Mesothelial cell of epicardium (in vitro differentiated cells): ENCODE measurements at places on chromosomes 3 and 15.

- DNase-seq: no peak
Observed at GRCh38 chr15:59171067-59171397, 35.6 kb upstream of the LDHAL6B start.

- no peak for DNase-seq
Observed at GRCh38 chr3:103075282-103075681, 640.5 kb downstream of the ZPLD1 start.

DNA sequence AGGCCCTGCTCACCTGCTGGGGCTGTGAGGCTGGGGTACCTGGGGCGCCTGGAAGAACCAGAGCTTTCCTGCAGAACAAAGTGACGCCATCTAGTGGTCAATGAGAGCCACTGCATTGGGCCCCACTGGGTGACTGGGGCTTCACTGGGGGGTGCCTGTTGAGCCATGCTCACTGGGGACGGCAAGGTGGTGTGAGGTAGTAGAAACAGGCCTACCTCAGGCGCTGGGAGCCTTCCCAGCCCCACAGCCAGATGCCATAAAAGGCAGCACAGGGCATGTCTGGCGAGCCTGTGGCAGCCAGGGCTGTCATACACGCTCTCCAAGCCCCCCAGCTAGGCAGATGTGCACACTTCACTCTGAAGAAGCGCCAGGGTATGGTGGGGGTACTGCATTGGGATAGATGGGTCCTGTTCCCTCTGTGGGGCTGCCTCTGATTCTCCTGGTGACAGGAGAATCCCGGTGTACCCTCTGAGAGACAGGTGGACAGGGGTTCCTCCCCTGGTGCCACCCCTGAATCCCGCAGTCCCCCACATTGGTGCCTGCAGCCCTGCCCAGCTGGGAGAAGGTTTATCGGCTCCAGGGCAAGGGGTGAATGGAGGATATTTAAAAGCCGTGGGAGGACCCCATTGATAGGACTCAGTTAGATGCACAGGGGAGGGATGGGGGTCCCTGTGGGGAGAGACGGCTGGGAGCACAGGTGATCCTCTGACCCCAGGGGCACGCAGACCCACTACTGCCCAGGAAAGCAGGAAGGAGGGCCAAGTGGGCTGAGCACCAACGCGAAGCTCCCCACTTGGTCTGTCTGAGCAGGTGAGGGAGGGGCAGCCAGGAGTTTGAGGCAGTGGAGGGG is 178.8 kb downstream of the NSMCE3 start:
- DNase-seq: no peak

- no peak for DNase-seq
Observed at GRCh38 chr3:69607466-69608305, 131.6 kb upstream of the MITF start.

DNA sequence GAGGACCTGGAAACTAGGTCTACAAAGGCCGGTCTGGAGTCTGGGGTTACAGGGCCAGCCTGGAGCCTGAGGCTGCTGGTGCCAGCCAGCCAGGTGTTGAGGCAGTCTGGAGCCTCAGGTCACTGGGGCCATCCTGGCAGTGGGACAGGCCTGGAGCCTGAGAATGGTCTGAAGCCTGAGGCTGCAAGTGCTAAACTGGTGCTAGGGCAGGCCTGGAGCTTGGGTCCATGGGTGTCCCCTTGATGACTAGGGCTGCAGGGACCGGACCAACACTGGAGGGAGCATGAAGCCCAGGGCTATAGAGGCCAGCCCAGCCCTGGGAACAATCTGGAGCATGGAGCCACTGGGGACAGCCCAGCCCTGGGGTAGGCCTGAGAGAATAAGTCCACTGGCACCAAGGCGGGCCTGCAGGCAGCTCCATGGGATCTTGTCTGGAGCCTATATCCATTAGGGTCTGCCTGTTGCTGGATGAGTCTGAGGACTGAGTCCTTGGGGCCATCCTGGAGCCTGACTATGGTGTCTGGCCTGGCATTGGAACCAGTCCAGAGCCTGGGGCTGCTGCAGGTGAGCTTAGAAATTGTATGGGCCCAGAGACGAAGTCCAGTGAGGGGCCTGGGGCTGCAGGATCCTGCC is 101.9 kb downstream of the GLDN start:
- no peak for DNase-seq

- DNase-seq: no peak
Observed at GRCh38 chr3:106333911-106334618, 465.3 kb upstream of the CBLB start.

GRCh38 chr3:174440253-174440701 is 418.9 kb upstream of the NAALADL2 start:
- DNase-seq: no peak

DNA sequence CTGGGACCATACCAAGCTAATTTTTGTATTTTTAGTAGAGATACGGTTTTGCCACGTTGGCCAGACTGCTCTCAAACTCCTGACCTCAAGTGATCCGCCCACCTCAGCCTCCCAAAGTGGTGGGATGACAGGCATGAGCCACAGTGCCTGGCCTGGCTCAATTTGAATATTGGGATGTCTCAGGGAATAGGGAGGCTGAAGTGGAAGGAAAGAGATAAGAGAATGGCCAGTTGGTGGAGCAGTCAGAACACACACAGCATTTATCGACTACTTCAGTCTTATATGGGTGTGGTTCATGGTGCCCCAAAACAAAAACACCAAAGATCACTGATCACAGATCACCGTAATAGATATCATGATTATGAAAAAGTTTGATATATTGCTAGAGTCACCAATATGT is 144.4 kb downstream of the GMNC start:
- DNase-seq: no peak
